ENCODE measurements at places on chromosomes 6 and 20.
A peak's percentile ranks its signal among the peaks of the same experiment; 100 is the strongest.

- no peak for DNase-seq
These were observed 51.7 kb downstream of the COL11A2 start for GRCh38 chr6:33140556-33140955.

- no peak for DNase-seq
These were observed 69.3 kb downstream of the IBTK start for GRCh38 chr6:82178077-82178758.

DNA sequence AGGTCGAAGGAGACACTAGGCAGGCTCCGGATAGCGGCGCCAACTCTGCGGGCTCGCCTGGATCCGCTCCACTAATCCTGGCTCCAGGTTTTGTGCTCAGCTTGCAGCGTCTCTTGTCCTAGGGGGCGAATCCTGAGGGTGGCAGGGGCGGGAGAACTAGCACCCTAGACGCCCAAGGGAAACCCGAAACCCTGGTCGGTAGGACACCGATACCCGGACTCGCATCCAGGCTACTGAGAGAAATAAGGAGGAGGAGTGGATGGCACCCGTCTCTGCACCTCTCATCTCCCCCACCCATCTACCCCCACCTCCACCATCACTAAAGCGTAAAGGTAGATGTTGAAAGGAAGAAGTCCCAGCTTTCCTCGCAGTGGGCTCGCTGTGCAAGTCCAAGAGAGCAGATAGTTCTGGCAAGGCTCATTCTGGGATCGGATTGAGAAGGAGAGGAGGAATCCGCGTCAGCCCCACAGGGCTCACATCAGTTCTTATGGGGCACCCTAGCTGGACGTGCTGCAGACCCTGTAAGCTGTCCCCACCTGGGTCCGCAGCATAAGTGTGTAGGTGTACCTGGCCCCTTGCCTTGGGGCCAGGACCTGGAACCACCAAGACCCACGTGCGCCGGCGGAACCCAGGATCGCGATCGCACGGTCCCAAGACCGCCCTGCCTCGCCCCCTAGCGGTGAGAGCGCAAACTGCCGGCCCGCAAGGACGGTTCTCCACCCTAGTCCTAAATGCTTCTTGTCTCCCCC lies 6.9 kb downstream of the SLC32A1 start:
- DNase-seq, result peak; percentile 64

DNA sequence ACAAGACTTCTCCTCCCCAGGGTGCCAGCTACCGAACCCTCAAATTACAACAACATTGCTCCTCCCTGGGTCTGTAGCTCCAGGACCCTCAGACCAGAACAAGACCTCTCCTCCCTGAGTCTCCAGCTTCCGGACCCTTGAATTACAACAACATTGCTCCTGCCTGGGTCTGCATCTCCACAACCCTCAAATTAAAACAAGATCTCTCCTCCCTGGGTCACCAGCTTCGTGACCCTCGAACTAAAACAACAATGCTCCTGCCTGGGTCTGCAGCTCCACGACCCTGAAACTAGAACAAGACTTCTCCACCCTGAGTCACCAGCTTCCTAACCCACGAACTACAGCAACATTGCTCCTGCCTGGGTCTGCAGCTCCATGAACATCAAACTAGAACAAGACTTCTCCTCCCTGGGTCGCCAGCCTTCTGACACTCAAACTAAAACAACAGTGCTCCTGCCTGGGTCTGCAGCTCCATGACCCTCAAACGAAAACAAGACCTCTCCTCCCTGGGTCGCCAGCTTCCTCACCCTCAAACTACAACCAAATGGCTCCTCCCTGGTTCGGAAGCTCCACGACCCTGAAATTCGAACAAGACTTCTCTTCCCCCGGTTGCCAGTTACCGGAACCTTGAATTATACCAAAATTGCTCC lies 324.5 kb downstream of the PREX1 start:
- no peak for DNase-seq

DNA sequence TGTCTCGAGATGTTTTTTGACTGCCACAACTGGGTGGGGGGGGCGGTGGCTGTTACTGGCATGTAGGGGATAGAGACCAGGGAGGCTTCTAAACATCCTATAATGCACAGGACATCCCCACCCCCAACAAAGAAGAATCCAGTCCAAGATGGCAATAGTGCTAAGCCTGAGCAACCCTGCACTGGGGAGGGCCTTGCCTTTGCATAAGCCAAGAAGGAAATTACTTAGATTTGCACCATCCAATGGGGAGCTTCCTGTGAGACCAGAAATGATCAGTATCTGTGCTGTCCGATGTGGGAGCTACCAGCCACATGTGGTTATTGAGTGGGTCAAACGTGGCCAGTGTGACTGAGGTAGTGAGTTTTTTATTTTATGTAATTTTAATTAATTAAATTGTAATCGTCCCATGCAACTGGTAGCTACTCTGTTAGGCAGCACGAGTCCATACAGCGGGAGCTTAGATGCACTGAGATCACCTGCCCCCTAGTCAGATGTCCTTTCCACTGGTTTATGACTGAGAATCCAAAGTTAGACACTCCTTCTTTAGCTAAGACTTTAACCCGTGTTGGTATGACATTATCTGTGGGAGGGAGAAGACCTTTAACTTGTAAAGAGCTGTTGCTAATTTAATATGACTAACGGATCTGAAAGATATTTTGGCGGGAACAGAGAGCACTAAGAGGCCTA lies 97.4 kb upstream of the NEDD9 start:
- no peak for DNase-seq

GRCh38 chr6:53244399-53244931 lies 95.8 kb upstream of the GCM1 start:
- DNase-seq, result no peak

DNA sequence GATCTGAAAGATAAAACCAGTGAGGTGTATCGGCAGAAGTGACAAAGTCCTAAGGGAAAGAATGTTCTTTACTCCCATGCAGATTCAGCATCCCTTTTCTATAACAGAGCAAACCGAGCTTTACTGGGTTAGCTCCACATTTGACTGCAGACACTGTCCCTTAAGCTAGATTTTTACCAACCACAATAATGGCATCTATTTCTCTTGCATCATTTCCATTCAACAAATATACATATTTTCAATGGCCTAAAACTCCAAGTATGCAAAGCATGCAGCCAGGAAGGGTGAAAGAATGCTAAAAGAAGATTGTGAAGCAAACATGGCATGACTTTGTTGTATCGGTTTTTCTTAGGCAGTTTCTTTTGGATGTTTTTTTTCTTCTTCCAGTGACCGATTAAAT lies 255.4 kb downstream of the OGFRL1 start:
- no peak for DNase-seq
